ENCODE measurements at places on chromosomes 5 and 9.
A peak's percentile ranks its signal among the peaks of the same experiment; 100 is the strongest.

- DNase-seq = no peak
These were observed 11.4 kb downstream of the AIF1L start for GRCh38 chr9:131107760-131108159.

DNA sequence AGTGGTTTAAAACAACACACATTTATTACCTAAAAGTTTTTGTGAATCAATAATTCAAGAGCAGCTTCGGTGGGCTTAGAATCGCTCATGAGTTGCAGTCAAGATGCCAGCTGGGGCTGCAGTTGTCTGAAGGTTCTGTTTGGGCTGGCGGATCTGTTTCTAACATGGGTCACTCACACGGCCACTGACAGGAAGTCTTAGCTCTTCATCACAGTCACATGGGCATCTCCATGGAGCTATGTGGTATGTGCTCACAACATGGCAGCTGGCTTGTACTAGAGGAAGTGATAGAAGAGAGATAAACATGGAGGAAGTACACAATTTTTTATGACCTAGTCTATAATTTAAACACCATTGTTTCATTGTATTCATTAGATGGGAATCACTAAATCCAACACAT, 11.2 kb downstream of the KLHL9 start:
- no peak for DNase-seq

GRCh38 chr9:82880336-82881050, 182.4 kb downstream of the RASEF start:
- DNase-seq = peak; percentile 7

- DNase-seq = no peak
These were observed 119.4 kb downstream of the MED27 start for GRCh38 chr9:131960311-131960710.

DNA sequence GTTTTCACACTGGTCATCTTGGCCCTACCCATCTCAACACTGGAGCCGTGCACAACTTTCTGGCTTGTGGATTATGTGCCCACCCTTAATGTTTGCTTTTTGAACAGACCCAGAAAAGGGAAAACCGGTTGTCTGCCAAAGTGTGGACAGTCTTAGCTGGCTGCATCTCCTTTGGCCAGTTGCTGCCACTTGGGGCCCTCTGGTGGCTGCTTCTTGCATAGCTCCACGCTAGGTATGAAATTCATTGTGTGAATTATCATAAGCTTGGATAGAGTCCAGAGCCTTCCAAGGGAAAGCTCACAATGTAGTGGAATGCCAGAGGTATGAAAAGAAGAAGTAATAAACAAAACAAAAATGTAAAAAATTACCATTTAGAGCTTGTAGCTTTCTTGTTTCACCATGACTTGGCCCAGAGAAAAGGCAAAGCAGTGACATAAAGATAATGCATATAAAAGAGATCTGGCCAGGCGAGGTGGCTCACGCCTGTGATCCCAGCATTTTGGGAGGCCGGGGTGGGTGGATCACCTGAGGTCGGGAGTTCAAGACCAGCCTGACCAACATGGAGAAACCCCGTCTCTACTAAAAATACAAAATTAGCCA, 12.5 kb upstream of the SLC36A3 start:
- DNase-seq = peak; percentile 74

GRCh38 chr9:125986966-125987365, 239.8 kb downstream of the PBX3 start:
- no peak for DNase-seq

GRCh38 chr9:4748612-4749011, 7.6 kb upstream of the AK3 start:
- no peak for DNase-seq

GRCh38 chr5:163888366-163888765, 382.9 kb downstream of the MAT2B start:
- no peak for DNase-seq

GRCh38 chr5:96433066-96433447, at the start of gene PCSK1:
TSS of gene PCSK1 (minus strand) at chr5:96433248. CDS start at chr5:96433042, 206 bp downstream.
- DNase-seq = no peak

- no peak for DNase-seq
These were observed 74.7 kb downstream of the NTRK2 start for GRCh38 chr9:84744195-84744594.

DNA sequence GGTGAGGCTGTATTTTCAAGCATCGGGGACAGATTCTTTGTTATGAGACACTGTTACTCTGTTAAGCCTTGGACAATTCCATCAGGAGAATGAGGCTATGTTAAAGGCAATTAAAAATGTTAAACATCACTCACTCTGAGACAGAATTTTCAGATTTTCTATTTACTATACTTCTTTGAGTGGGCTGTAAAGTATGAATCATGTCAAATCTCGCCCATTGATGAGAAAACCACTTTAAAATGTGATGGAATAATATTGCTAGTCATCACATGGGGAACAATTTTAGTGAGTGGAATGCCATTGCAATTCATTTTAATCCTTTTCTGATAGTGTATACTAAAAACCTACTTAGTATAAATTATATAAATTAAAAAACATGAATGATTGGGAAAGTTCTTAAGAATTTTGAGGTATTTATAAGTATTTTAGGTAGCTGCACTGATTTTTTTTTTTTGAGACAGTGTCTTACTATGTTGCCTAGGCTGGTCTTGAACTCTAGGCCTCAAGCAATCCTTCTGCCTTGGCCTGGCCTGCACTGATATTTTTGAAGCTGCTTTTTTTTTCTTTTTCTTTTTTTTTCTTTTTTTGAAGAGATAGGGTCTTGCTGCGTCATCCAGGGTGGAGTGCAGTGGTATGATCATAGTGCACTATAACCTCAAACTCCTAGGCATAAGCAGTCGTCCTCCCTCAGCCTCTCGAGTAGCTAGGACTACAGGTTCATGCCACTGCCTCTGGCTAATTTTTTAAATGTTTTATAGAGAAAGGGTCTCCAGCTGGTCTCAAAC, 73.2 kb downstream of the KIAA1958 start:
- no peak for DNase-seq

DNA sequence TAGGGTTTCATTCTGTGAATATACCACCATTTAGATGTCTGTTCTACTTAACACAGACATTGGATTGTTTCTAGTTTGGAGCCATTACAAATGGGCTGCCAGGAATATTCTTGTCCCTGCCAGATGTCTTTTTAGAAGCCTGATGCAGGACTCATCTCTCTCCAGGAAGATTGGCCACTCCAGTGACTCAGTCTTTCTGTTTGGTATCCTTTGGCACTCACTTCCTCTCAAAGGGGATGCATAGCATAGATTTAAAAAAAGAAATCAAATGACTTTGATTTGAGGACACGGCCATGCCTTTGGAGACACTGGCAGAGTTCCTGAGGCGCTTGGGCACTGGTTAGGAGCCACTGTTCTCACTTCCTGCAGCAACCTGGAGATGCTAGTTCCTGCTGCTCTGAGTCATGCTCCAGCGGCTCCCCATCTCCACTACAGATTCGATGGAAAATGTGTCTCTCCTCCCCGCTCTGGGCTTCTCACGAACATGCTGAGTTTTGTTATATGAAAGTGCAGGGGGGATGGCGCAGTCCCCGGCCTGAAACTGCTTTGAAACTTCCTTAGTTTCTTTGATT, 3.5 kb upstream of the ZNF366 start:
- DNase-seq = no peak

DNA sequence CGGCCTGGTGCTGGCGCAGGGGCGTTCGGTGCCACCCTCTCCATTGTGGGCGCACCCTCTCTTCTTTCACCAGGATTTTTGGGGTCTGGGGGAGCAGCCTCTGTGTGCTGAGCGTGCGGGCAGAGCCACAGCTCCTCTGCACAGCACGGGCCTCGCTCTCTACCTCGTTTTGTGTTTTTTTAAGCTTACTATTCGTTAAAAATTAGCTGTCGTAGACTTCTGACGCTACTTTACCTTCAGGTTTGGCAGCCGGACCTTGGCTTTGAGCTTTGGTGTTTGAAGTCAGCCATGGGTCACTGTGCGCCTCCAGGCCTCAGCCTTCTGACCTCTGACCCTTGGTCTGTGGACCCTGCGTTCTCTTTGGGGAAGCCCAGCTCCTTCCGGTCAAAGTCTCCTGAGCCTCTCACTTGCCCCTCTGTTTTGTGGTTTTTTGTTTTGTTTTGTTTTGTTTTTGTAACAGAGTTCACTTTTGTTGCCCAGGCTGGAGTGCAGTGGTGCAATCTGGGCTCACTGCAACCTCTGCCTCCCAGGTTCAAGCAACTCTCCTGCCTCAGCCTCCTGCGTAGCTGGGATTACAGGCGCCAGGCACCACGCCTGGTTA, 88.2 kb upstream of the CACNA1B start:
- no peak for DNase-seq

GRCh38 chr5:57828221-57828620, 345.6 kb upstream of the ACTBL2 start:
- no peak for DNase-seq

DNA sequence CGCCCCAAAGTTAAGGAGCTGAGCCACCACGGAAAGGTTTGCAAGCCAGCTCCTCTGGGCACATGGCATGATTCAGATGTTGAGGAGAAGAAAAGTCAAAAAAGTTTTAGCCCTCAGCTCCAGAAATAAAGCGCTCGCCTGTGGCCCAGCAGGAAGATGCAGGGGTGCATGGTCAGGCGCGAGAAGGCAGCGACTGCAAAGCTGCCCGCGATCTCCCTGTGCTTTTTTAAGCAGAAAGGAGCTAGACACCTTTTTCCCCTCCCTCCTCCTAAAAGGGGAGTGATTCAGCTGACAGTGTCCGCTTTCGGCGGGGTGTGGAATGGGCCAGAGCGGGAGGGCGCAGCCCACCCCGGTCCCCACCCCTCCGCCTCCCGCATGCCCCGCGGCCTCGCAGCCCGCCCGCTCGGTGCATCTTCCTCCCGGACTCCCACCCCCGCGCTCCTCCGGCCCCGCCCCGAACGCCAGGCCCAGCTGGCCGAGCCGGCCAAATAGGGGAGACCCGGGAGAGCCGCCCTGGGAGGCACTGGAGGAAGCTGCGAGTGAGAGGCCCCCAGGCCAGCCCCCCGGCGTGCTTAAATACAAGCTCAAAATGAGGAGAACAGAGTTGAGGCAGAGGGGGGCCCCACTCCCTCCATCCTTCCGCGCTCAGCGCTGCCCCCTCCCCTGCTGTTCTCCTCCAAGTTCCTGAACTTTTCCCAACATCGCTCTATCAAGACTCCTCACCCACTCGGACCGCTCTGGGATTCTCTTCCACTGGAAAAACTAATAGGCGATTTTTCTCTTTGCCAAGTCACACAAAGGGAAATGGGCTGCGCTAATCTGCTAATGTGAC, at the start of gene ADAMTS12:
Gene ADAMTS12 (minus strand): TSS at position 203 of the 832 bp plus-strand sequence. CDS start 134 bp downstream, at position 69.
- peak; percentile 83 for DNase-seq

- no peak for DNase-seq
These were observed 47.9 kb upstream of the XPA start for GRCh38 chr9:97744710-97745708.

GRCh38 chr5:79834754-79835714, 145.4 kb downstream of the CMYA5 start:
- DNase-seq = no peak

- DNase-seq = peak; percentile 12
These were observed 2.1 kb downstream of the ANP32B start for GRCh38 chr9:97985058-97985861.

DNA sequence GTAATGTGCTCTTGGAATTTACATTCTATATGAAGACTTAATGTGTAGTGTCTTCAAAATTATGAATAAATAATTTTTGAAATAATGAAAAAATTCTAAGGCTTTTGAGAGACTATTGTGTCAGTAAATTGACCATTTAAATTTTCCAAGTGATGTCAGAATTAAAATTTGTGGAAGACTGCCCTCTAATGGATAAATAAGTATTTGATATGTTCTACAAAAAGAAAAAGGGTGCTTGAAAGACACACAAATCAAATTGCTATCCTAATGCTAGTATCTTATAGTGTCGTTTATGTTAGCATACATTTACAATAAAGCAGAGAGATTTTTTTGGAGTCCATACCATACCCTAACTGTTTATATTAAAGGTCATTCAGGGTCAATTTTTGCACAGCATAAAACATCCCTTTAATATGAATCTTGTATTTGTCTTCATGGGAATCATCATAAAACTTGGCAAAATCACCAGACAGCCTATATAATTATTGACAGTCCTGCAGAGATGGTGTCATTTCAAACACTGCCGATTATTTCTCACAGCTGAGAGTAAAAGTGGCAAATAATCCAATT, 120.8 kb upstream of the SLC27A6 start:
- peak; percentile 69 for DNase-seq

DNA sequence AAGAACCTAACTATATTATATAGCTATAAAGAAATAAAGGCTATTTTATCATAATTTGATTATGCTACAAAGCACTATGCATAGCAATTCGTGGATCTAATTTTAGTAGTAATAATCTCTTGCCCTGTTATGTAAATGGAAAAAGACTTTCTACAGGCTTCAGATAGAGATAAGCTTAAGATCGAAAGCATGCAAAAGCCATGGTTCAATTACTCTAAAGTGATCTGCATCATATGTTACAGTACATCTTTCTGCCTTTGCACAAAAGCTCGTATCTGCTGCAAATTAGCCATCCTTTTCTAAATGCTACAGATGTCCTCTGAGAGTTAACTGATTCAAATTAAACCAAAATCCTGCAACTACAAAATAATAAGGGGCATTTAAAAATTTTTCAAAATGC, 234.8 kb upstream of the TMEM161B start:
- DNase-seq = peak; percentile 2

DNA sequence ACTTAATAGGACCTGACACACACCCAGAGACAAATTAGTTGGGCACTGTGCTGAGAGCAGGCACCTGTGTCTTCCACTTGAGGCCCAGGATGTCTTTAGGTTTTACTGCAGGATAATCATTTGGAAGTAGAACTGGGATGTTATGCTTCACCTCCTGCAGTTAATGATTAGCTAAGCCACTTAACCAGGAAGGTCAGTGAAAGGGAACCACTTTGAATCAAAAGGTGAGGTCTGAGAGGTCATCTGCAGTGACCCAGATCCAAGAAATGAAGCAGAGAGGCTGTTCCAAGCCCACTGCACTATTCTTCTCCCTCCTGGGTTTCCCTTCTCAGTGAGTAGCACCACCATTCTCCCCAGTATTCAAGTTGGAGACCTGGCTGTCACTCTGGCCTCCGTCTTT, 110.5 kb downstream of the SNX18 start:
- no peak for DNase-seq

DNA sequence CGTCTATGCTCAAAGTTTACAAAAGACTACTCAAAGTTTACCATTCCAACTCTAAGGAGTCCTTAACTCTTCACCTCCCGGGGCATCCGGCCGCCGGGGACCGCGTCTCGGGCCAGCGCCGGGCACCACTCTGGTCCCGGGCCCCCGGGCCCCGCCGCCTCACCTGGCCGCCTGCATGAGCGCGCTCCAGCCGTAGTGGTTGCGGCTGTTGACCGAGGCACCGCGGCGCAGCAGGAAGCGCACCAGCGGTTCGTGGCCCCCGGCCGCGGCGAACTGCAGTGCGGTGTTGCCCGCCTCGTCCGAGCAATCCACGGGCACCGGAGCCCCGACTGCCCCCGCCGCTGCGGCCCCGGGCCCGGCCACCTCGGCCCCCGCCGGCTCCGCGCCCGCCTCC, 388 bp downstream of the ANKS6 start:
- peak; percentile 40 for DNase-seq
